Psoas muscle (tissue), 8 donors: ENCODE measurements at places on chromosomes 1 and 21.

- peak; percentile 15 for DNase-seq
Observed at GRCh38 chr1:53079251-53079650, 17.2 kb downstream of the PODN start.

- DNase-seq: no peak
Observed at GRCh38 chr1:43632135-43632670, 17.7 kb upstream of the KDM4A start.

GRCh38 chr1:29520571-29521437, 284.5 kb downstream of the PTPRU start:
- no peak for DNase-seq

- no peak for DNase-seq
Observed at GRCh38 chr1:116738673-116739370, 15.4 kb upstream of the CD2 start.

DNA sequence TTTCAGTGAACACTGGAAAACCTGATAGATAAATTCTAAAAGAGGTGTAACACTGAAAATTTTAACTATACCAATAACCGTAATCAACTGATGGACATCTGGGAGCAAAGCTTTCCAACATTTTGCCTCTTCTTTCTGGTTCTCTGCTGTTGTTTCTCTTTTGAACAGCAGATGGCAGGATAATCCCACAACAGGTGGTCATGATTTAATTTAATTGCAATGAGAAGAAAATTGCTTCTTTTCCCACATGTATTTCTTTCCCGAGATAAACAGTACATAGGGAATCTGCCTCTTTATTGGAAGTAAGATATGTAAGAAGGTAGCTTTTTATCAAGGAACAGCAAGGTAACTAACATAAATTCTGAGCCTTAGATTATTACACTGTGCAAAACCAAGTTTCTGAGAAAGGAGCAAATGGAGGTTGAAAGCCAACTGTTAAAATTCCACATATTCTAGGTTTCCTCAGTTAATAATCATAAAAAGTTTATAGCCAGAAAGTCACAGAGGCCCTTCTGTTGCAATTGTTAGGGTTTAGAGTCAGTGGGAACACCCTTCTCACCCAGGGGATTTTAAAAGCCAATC, 72.9 kb downstream of the RPS6KA1 start:
- no peak for DNase-seq

DNA sequence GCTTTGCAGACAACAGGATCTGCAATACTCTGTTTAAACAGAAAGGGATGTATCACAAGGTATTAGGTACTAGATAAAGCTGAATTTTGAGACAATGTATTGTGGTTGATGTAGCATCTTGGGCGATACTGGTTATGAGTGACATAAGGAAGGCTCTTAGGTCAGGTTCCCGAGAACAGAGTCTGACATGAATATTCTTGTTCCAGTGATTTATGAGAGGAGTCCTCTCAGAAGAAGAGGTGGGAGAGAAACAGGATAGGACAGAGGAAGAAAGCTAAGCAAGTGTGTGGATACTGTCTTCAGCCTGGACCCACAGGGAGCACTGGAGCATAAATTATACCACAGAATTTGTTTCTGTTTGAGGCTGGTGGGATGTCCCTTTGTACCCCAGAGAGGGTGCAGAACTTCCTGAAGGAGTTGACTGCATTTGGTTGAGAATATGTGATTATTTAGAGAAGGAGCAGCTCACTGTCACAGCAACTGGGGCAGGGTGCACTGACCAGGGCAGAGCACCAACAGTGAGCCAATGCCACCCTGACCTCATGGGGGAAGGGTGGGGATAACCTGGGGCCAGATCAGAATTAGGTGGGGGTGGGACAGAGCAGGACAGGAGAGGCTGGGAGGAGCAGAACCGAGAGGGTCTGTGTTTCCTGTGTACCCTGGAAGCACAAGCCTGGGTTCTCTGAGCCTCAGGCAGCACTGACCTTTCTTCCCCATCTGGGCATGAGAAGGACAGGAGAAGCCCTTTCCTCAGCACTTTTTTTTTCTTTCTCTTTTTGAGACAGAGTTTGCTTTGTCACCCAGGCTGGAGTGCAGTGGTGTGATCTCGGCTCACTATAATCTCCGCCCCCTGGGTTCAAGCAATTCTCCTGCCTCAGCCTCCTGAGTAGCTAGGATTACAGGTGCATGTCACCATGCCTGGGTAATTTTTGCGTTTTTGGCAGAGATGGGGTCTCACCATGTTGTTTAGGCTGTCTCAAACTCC, 36.3 kb upstream of the SLC6A9 start:
- no peak for DNase-seq

DNA sequence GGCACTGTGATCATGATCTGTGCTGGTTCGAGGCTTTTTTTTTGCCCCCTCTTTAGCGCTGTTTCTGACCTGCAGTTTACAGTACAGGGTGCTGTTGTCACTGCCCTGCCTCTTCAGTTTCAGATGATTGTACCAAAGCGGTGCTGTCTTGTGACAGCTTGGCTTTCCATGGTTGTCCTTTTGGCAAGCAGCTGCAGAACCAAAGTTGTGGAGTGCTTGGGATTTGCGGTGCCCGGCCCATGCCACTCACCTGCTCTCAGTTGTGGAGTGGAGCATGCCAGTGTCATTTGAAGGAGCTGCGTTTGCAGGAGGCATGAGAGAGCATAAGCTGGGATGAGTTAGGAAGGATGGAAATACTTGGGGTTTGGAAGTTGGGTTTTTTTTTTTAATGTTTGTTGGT, 48.4 kb downstream of the DOP1B start:
- peak; percentile 62 for DNase-seq
